NCI-H2029 treated with DMSO at 0.1 percent for 48 hours (cell line): ENCODE measurements at places on chromosomes 13 and 19.

- no peak for DNase-seq
These were observed 144.4 kb downstream of the DIAPH3 start for GRCh38 chr13:60019119-60019993.

GRCh38 chr19:12786141-12786870 lies 5.0 kb upstream of the JUNB start:
- DNase-seq = no peak

DNA sequence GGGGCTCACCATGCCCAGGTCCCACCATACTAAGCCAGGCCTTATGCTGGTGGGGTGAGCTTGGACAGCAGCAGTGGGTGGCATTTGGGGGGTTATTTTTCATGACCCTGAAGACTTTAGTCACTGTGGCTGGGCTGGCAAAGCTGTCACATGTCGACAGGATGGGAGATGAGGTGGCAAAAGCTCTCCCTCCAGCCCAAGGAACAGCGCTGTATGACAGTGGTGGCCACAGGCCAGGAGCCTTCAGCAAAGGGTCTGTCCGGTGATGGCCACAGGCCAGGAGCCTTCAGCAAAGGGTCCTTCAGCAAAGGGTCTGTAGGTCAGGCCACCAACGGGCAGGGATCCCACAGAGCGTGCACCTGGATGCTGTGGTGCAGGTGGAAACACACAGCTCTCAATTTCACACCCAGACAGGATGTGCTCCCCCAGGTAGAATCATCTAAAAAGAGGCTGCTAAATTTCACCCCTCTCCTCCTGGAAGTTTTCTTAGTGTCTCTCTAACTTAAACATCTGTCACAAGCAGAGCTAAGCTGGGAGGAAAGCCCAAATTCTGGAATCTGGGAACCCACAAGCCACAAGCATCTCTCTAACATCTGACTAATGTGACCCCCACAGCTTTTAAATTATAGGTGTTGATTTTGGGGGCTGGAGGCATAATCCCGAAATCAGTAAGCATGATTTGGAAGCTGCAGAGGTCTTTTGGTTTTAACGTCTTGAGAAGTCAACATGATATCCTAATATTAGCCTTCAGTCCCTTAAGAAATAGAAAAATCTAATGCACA lies 23.0 kb downstream of the COL4A1 start:
- no peak for DNase-seq

GRCh38 chr13:44382635-44383145 lies 9.1 kb downstream of the SERP2 start:
- no peak for DNase-seq
